ENCODE measurements at places on chromosomes 3 and 15. TPM values are rescaled to one million over a fixed set of nuclear protein-coding genes. Genes with fewer than 3 reads are reported as not detected.

CPNE9 gene
- total RNA-seq: not detected

MCTP2 gene
- 16.6 TPM for total RNA-seq

SLC24A5 gene
- total RNA-seq: not detected

MUC20 gene
- 11.5 TPM for total RNA-seq

ABHD10 gene
- 49.4 TPM for total RNA-seq

UROC1 gene
- not detected for total RNA-seq

IMPDH2 gene
- 195 TPM for total RNA-seq

GPR149 gene
- total RNA-seq: 0.41 TPM

THBS1 gene
- total RNA-seq: 184 TPM

APEH gene
- 82.7 TPM for total RNA-seq

DNA sequence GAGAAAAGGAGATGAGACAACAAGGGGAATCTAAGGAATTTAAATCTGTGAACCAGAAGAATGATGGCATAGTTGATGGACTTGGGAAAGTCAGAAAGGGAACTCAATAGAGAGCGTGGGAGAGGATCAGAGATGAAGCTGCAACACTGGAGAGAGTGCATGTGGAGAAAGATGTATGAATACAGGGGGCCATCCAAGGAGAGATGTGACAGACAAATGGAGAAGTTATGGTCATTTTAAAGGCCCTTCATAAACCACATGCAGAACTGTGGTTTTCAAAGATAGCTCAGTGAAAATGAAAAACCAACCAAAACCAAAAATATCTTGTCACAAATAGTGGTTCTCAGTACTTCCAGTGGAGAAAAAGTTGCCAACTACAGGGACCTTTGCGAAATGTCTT is 265.2 kb downstream of the SUCLG2 start:
- no peak for DNase-seq

DNA sequence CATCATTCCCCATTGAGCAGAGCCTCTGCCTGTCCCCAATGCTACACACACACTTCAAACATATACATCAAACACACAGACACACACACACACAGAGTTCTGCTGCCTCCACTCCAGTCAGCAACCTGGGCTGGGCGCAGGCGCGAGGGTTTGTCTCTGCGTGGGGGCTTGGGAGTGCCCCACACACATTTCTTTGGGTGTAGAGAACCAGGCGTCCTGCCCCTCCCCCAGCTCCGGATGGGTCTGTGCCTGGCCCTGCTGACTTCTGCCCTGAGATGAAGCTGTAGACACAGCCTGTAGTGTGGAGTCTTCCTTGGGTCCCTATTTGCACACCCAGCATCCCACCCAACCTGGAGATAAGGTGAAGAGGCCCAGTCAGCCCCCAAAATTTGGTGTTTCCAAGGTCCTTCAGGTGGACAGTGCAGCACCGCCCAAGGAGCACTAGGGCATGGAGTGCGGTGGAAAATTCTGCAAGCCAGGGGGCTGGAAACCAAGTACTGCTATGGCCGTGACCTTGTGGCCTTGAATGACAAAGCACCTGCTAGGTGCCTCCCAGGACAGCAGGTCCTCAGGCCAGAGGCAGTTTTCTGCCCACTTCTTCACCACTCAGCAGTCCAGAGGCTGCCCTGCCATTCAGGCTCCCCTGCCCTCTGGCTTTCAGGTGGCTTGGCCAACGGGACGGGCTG is 26.8 kb downstream of the FBXW12 start:
- DNase-seq: no peak

GRCh38 chr15:73240866-73241499 is 127.8 kb downstream of the HCN4 start:
- DNase-seq: peak; percentile 84

GRCh38 chr3:109018828-109019227 is 65.1 kb upstream of the GUCA1C start:
- no peak for DNase-seq

DNA sequence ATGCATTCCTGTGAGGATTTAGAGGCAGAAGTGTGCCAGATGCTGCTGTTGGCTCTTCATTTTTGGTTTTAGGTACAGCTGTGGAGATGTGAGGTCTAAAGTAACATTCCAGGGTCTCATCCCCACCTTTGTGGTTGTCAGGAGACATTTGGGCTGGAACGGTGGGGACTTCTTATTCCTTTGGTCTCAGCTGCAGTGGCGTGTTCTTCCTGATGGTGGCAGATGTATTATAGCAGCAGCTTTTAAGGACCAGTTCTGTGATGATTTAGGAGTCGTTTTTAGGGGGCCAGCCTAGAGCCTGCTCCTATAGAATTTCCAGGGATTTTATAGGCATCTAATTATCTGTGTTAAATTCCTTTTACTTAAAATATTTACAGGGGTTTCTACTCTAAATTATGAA is 221.0 kb upstream of the EOMES start:
- peak; percentile 3 for DNase-seq

DNA sequence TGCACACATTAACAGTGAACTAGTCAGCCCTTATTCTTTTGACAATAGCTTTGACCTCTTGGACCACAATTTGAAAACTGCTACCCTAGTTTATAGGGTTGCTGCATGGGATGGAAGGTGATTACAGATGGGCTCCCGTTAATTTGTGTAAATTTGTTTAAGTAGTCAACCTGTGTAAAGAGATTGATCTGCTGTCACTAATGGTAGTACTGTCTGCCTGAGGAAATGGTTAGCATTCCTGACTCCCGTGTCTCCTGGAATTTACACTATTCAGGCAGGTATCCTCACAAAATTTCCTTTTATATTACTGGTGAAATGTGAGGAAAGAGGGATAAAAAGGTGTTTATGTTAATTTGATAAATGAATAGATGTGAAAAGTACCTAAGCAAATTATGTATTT is 15.3 kb upstream of the EBLN2 start:
- no peak for DNase-seq

GRCh38 chr15:55899537-55899936 is 93.9 kb downstream of the NEDD4 start:
- DNase-seq: no peak

DNA sequence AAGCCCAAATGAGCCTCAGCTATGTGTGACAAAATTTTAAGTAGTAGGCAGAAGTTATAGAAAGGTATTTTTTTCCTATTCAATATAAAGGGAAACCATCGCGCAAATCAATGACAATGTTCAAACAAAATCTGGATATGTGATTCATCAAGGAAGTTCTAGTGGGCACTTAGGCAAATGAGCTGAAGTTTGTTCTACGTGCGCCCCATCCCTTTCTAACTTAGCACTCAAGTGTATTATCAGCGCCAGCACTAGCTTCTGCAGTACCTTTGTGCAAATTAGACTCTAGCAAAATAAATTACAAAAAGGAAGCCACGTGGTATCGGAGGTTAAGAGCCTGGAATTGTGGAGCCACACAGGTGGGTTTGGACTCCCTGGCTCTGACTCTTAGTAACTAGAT is 91.1 kb downstream of the TBL1XR1 start:
- no peak for DNase-seq

- DNase-seq: no peak
These were observed 4.3 kb downstream of the MAPK6 start for GRCh38 chr15:52023169-52023922.

GRCh38 chr3:34449305-34449704 is 650.9 kb downstream of the PDCD6IP start:
- DNase-seq: no peak

GRCh38 chr3:66789580-66790237 is 208.4 kb upstream of the KBTBD8 start:
- peak; percentile 70 for DNase-seq

GRCh38 chr3:3628676-3629328 is 170.4 kb upstream of the LRRN1 start:
- DNase-seq: no peak

DNA sequence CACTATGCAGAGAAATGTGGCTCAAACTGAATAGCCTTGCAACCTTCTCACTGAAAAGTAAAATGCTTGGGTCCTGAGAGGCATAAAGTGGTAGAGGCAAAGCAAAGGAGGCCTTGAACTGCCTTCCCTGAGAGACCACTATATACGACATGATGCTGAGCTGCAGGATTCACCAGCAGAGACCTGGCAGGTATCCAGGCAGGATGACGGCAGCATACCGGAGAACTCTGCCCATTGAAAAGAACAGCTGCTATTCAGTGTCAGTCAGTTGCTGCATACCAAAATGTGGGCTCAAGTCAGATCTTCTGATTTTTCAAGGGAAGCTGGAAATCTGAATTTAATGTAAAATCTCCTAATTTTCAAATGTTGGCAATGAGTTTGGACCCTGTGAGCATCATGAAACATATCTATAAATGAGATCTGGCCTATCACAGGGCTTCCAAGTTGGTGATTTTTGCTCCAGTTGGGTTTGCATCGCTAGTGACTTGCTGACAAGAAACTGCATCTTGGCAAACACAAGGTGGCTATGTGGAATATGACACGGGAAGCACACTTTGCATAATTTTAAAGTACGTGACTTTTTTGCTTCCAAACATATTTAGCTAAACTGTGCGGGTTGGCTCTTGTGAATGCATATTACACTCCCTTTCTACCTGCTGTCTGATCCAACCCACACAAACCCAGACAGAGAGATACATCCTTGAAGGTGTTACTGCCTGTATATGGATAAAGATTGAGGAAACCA is 529.0 kb downstream of the AGBL1 start:
- peak; percentile 92 for DNase-seq

GRCh38 chr3:171415070-171415469 is 45.1 kb downstream of the TNIK start:
- no peak for DNase-seq

DNA sequence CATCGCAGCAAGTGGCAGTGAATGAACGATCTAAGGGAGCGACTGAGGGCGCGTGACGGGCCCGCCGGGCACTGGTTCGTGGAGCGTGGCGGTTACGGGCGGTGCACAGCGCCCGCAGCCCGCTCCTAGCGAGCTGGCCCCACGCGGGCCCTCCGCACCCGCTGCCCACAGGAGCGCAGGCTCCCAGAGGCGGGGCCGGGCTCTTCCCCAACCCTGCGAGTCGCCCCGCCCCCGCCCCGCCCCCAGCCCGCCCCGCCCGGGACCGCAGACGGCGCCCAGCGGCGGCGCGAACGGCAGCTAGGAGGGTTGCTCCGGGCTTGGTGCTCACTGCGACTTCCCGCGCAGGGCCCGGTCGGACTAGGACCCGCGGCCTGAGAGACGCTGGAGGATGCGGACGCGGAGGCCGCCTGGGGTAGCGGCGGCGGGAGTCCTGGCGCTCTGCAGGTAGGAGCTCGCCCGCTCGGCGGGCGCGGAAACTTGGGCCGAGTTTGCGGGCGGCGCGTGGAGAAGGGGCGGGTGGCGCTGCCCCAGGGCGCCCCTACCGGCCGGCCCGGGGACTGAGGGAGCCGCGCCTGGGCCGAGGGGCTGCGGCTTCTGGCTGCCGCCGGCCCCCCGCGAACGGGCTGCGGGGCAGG is at the start of gene C15orf39:
TSS of gene C15orf39 (plus strand) at position 267 of the 635 bp plus-strand sequence. CDS start 4,167 bp downstream, outside the sequence.
- DNase-seq: peak; percentile 85

DNA sequence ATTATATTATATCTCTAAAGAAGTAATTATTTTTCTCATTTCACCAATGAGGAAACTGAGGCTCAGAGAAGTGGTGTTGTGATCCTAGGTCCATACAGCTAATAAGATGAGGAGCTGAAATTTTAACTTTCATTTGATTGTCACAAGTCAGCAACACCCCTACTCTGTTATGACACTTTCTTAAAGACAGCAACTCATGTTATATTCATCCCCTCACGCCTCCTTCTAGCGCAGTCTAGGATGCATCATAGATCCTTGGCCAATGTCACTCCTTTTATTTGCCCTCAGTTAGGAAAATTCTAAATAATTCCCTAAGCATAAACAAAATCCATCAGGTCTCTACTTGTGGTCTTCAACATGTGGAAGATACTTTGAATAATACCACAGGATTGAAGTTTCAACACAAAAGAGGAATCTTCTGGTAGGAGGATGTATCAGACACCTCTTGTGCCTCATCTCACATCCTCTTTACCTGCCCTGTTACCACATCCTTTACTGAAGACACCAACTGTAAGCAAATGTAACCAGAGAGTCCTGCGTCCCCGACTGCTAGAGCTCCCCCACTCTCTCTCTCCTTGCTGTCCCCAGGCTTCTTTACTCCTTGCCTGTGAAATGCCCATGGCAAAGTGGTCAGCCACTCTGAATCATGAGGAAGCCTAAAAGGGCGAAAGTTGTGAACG is 53.7 kb downstream of the TRIM42 start:
- no peak for DNase-seq
